ENCODE measurements at places on chromosomes 3 and 15.

DNA sequence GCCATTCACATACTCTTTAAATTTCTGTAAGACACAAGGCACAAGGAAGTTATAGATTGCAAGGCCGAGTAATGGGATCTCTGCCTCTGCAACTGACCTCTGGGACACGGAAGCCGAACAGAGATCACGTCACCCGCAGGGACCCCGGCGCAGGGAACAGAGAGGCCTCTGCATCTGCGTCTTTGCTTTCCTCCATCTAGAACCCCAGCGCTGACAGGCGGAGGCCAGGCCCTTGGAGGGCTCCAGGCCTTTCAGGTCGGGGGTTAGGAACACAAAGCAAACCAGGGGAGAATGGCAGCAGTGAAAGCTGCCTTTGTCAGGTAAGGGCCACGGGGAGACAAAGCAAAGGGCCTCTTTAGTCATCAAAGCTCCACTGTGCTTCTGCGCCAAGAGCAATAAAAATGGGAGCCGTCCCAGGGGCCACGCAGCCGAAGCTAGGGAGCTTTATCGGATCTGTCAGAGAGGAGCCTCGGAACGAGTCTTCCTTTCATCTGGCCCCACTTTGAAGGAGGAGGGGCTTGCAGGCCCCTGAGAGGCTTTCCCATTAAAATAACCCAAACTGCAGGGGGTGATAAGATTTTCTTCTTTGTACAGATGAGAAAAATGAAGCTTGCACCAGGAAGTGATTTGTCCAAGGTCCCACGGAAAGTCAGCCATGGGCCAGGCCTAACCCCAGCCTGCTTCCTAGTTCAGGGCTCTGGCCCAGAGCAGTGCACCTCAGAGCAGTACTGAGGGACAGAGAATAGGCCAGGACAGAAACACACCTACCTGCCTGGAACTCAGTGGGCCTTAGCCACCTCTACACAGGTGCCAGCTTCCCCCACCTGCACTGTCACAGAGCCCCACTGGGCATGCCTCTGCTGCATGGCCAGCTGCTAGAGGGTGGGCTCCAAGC is 84.4 kb upstream of the RAD18 start:
- DNase-seq, result no peak

- no peak for DNase-seq
These were observed 11.7 kb upstream of the MAP1A start for GRCh38 chr15:43505738-43506137.

- peak; percentile 95 for DNase-seq
These were observed 65.3 kb downstream of the CHAC1 start for GRCh38 chr15:41018534-41018933.

DNA sequence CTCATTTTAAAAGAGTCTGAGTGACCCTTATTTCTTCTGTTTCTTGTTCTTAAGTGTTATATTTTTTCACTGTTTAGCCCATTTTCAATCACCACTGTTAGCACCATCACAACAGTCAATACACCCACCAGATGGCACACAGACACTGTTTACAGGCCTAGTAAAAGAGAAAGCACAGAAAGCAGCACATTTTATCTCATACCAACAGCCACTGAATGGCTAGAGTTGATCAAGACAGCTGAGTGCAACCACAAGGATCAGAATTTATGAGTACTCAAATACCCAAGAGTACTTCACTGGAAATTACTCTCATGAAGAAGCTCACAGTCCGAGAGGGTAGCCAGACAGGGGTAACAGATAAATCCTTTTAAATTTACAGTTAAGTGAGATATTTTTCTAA is 127.0 kb downstream of the TFDP2 start:
- DNase-seq, result no peak

DNA sequence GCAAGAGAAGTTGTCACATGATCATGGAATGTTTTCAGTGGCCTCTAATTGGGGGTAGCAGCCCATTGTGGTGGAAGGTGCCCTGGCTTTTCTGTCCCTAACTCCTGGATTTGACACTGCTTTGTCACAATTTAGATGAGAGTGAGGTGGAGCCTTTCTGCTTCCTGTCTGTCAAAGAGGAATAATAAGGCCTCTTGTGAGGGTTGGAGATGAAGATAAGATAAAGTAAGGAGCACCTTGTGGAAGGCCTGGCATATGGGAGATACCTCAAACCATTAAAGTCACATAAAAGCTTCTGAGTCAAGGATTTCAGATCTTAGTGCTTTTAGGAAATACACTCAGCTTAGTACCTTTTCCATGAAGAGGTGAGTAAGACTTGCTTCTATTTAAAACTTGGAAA is 172.6 kb upstream of the FAM3D start:
- no peak for DNase-seq

- DNase-seq, result no peak
These were observed 244.3 kb upstream of the SLCO3A1 start for GRCh38 chr15:91609231-91609630.

- no peak for DNase-seq
These were observed 92.4 kb downstream of the ABI3BP start for GRCh38 chr3:100900671-100901335.

DNA sequence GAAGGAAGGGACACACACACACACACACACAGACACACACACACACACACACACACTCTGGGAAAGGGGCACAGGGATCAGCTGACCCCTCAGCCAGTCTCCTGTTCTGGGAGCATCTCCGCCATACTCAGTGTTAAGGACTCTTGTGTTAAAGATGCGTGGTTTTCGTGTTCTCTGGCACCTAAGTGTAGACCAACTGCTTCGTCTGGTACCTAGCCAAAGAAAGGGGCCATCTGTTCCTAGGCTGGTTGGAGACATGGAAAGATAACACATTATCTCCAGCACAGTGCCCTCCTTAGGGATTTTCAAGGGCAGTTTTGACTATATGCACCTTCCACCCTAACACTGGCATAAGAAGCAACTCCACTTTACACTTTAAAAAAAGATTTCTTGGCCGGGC is 65.1 kb downstream of the EPHB1 start:
- no peak for DNase-seq

DNA sequence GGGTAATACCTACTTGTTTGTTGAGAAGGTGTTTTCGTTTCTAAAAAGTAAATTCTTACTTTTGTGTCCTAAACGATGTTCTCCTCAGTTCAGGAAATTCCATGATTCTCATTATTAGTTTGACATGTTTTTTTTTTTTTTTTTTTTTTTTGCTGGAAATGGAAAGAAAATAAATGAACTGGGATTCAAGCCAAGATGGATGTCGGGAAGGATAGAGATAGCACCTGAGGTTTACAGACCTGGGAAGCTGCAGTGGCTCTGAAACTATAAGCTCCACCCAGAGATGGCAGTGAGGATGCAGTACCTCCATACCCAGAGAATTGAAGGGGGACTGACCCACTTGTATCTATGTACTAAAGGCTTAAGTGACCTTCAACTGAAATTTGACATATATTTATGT is 334.6 kb upstream of the TGFBR2 start:
- DNase-seq, result no peak

DNA sequence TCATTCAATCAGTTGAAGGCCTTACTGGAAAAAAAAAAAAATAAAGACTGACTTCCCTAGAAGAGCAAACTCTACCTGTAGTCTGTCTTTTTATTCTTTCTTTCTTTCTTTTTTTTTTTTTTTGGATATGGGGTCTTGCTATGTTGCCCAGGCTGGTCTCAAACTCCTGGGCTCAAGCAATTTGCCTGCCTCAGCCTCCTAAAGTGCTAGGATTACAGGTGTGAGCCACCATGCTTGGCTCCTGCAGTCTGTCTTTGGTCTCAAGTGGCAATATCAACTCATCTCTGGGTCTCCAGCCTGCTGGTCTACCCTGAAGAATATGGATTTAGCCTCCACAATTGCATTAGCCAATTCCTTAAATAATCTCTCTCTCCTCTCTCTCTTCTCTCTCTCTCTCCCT is 167.7 kb upstream of the P2RY1 start:
- no peak for DNase-seq

GRCh38 chr3:89362496-89362895 is 255.1 kb downstream of the EPHA3 start:
- no peak for DNase-seq

GRCh38 chr3:124282751-124283651 is 291.1 kb upstream of the ROPN1 start:
- DNase-seq, result no peak

GRCh38 chr3:125624341-125624740 is 29.0 kb upstream of the OSBPL11 start:
- DNase-seq, result no peak

DNA sequence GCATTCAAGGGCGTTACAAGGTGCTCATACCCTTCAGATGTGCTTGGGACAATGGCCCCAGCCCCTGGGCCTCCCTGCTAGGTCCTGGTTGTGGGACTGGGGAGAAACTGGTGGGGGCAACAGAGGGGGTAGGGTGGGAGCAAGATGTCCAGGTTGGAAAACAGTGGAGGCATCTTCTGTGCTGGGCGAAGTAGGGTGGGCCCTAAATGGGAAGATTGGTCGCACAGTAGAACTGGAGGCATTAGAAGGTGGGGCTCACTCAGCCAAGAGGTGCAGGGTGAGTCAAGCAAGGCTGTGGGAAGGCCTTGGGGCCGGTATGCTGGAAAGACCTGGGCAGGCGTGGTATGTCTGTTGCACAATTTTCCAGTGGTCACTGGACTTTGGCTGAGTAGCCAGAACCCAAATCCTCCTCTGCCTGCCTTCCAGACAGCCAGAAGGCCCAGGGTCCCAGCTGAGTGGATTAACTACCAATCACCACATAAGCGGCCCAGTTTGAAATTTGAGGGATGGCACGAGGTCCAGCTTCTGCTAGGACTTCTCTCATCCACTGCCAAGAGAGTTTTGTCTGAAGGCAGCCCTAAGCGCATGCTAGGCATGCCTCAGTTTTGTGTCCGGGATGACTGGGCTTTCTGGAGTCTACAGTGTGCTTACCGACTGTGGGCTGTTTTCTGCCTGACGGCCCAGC is 74.5 kb downstream of the LSM3 start:
- DNase-seq, result no peak

- peak; percentile 98 for DNase-seq
These were observed 82.8 kb downstream of the SMAD3 start for GRCh38 chr15:67148196-67148701.

DNA sequence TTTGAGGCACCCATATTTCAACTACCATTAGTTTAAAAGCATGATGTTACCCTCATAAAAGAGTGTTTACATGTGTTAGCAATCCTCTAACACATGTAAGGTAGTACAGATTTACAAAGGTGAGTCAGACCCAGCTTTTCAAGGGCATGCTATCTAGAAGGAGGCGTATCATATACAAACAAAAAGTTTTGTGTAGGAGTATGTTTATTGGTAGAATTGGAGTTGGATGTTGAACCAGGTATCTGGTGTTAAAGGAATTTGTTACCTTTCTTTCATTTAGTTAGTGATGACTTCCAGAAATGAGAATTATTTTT is 2.4 kb downstream of the HACD3 start:
- no peak for DNase-seq

GRCh38 chr3:151999936-152000335 is 126.5 kb downstream of the SUCNR1 start:
- DNase-seq, result no peak

DNA sequence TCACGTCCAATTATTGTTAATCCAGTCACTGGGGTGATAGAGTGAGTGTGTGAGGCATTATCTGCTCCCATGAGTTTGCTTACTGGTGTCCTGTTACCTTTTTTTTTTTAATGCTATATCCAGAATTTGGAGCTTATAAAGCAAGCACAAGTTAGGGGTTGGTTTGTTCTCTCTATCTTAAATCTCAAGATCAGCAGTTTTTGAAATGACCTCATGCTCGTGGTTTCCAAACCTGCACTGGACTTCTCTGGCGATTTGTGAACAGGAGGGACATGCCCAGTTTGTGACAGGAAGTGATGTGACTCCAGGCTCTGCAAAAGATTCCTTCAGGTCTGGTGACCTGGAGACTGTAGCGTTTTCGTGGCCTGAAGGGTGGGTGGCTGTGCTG is 25.6 kb downstream of the XYLB start:
- DNase-seq, result no peak

- no peak for DNase-seq
These were observed 16.9 kb upstream of the LACTB start for GRCh38 chr15:63104727-63105126.

DNA sequence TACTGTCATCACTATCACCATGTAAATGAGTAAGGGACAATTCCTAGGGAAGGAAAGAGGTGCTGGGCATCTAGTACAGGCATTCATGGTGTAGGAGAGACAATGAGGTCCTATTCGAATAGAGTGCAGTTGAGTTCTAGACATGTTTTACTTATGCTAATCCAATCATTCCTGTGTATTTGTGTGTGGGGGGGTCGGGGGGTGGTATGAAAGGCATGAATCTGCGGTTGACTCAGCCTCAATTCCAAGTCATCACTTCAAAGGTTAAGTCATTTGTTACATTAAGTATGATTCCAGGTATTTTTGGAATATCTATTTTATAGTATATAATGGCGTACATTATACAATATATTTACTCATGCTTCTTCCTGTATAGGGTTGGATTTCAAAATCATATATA is 163.1 kb upstream of the GALNT15 start:
- DNase-seq, result no peak

DNA sequence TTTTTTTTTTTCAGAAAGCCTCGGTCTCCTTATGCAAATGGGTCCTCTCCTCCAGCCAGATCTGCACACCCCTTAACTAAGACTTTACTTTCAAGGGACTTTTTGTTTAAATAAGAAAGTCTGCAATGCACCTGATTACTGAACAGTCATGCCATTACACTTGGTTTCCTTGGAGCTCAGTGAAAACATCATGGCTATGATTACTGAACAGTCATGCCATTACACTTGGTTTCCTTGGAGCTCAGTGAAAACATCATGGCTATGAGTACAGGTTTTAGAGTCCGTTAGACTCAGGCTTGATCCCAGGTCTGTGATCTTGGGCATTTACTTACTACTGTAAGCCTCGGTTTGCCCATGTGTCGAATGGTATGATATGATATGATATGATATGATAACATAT is 10.1 kb downstream of the ENTPD3 start:
- no peak for DNase-seq

DNA sequence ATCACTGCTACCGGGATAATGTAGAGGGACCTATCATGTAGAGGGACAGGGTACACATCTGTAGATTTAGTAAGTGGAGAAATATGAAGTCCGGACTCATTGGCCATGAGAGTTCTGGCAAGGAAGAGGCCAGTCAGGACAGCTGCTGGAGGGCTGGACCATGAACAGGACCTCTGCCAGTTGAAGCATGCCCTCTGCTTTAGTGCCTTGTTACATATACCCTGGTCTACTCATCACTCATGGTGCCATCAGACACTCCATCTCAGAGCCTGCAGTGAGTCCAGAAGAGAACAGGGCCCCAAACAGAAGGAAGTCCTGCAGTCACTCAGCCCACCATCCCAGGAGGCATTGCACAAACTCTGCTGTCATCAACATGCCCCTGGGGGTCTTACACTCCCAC is 54.7 kb upstream of the CA12 start:
- no peak for DNase-seq

DNA sequence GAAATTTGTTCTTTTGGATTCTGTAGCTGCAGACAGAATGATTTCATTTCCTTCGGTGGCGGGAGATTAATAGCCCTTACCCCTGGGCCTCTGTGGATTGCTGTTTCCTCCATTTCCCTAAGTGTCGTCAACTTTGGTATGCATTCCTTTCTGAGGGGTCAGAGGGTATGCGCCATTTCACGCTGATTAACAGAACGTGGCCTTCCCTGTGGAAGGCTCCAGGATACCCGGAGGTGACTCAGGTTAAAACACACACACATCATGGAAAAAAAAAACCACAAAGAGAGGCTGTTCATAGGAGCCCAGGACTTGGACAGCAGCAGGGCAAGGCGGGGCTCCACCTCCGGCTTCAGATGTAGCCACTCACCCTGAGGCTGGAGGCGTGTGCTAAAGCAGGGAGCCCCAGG is 51.9 kb downstream of the EPHB1 start:
- DNase-seq, result no peak

GRCh38 chr15:56968256-56968655 is 49.8 kb downstream of the TCF12 start:
- no peak for DNase-seq
